ENCODE measurements at places on chromosomes 1 and 21. TPM values are rescaled to one million over a fixed set of nuclear protein-coding genes. Genes with fewer than 3 reads are reported as not detected.

Gene TMEM82
- total RNA-seq = not detected

Gene GPA33
- total RNA-seq = 0.12 TPM

DNA sequence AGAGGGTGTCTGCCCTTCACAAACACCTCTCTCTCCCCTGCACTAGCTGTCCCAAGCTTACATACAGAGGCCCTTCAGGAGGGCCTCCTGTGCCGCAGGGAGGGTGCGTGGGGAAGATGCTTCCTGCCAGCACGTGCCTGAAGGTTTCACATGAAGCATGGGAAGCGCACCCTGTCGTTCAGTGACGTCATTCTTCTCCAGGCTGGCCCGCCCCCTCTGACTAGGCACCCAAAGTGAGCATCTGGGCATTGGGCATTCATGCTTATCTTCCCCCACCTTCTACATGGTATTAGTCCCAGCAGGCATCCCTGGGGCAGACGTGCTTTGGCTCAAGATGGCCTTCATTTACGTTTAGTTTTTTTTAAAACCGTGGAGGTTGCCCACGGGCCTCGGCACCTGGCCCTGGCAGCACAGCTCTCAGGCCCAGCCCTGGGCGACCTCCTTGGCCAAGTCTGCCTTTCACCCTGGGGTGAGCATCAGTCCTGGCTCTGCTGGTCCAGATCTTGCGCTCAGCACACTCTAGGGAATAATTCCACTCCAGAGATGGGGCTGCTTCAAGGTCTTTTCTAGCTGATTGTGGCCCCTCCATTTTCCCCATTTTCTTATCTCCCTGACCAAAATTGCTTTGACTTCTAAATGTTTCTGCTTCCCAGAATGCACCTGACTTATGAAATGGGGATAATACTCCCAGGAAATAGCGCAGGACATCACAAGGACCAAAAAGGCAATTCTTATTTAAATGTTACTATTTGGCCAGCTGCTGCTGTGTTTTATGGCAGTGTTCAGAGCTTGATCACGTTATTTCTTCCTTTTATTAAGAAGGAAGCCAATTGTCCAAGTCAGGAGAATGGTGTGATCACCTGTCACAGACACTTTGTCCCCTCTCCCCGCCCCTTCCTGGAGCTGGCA is 6.1 kb downstream of the NPPA start:
- peaks cover 13% of the 10 kb centered on the region for H3K4me1 ChIP-seq
- H3K4me3 ChIP-seq = no peak overlapping the region
- peak overlapping the region; percentile 23 for H3K27ac ChIP-seq
- peaks cover 70% of the 10 kb centered on the region for H3K36me3 ChIP-seq
- no peaks in the 10 kb centered on the region for H3K27me3 ChIP-seq

DNA sequence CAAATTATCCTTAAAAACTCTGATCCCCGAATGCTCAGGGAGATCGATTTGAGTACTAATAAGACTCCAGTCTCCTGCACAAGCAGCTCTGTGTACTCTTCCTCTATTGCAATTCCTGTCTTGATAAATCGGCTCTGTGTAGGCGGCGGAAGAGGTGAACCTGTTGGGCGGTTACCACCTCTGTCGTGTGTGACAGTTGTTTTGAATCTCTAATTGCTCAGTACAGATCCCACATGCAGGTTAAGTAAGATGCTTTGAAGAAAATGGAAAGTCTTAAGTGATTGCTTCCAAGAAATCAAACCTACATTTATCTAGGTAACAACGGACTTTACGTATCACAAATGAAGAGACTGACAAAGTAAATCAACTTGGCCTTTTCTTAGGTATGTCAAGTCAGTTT is 35.5 kb downstream of the COA6 start:
- no peak overlapping the region for H3K27ac ChIP-seq
- no peaks in the 10 kb centered on the region for H3K4me1 ChIP-seq
- no peaks in the 10 kb centered on the region for H3K36me3 ChIP-seq
- no peak for DNase-seq

GRCh38 chr1:108017698-108018097 is 52.7 kb upstream of the VAV3 start:
- H3K27me3 ChIP-seq = peaks cover 11% of the 10 kb centered on the region
- H3K36me3 ChIP-seq = no peaks in the 10 kb centered on the region
- no peak overlapping the region for H3K27ac ChIP-seq
- H3K4me3 ChIP-seq = no peak overlapping the region
- H3K4me1 ChIP-seq = peaks cover 7% of the 10 kb centered on the region
- DNase-seq = no peak

- no peak overlapping the region for H3K27ac ChIP-seq
- H3K36me3 ChIP-seq = no peaks in the 10 kb centered on the region
- no peak for DNase-seq
- no peak overlapping the region for H3K4me3 ChIP-seq
- no peaks in the 10 kb centered on the region for H3K27me3 ChIP-seq
These were observed 395.2 kb upstream of the LYPLAL1 start for GRCh38 chr1:218778257-218779126.

Gene FCN3
- 22.8 TPM for total RNA-seq

Gene LCE3D
- total RNA-seq = not detected

Gene KRTAP19-3
- not detected for total RNA-seq

Gene CAPN8
- not detected for total RNA-seq

DNA sequence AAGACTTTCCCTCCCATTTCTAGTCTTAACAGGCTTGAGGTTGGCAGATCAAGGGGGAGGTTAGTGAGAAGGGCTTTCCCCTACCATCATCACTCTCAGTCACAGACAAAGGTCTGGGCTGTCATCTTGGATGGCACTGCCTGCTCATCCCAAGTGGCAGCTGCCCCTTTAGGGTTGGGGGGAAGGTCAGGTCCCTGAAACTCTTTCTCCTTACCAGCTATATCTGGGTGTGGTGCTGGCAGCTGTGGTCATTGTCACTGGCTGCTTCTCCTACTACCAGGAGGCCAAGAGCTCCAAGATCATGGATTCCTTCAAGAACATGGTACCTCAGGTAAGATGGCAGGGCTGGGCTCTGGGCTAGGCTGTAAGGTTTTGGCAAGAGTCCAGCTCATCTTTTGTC is 8.2 kb downstream of the ATP1A2 start:
- no peak for DNase-seq
- H3K27me3 ChIP-seq = no peaks in the 10 kb centered on the region
- H3K27ac ChIP-seq = no peak overlapping the region
- H3K4me1 ChIP-seq = peaks cover 6% of the 10 kb centered on the region
- H3K36me3 ChIP-seq = no peaks in the 10 kb centered on the region
- H3K4me3 ChIP-seq = no peak overlapping the region

Gene MFAP2
- 16.7 TPM for total RNA-seq

Gene ST6GALNAC5
- total RNA-seq = 45.2 TPM

DNA sequence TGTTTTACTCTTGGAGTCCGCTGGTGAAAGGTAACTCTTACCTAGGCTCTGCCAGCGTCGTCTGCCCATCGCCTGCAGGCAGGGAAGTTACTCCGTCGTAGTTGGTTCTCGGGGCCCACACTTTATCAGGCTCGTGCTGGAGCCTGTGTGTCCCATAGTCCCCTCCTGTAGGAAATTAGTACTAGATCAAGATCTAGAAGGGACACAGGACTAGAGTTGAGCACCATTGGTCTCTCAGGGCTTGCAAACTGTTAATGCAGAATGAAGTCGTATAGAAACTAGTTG is 940 bp downstream of the SRRM1 start:
- H3K27ac ChIP-seq = peak overlapping the region; percentile 93
- H3K27me3 ChIP-seq = no peaks in the 10 kb centered on the region
- peak overlapping the region; percentile 98 for H3K4me3 ChIP-seq

- no peaks in the 10 kb centered on the region for H3K36me3 ChIP-seq
- no peak for DNase-seq
- no peak overlapping the region for H3K4me3 ChIP-seq
- no peaks in the 10 kb centered on the region for H3K4me1 ChIP-seq
These were observed 9.4 kb downstream of the CORT start for GRCh38 chr1:10459184-10459583.

DNA sequence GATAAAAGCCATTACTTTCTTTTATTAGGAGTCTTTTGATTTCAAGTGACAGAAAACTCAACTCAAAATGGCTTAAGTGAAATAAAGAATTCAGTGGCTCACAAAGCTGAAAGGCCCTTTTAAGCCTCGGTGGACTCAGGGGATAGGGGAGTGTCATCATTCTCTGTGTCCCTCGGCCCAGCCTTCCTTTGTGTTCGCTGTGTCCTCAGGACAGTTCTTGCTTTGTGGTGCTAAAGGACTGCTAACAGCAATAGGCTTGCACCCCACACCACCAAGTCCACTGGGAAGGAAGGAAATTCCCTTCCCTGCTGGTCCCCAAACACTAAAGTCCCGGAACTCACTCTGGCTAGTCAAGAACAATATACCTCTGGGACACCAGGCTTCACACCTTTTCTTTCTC is 129.2 kb downstream of the NTPCR start:
- H3K36me3 ChIP-seq = no peaks in the 10 kb centered on the region
- no peak overlapping the region for H3K27ac ChIP-seq
- no peak overlapping the region for H3K4me3 ChIP-seq
- peaks cover 5% of the 10 kb centered on the region for H3K4me1 ChIP-seq

Gene NTRK1
- total RNA-seq = 0.26 TPM

DNA sequence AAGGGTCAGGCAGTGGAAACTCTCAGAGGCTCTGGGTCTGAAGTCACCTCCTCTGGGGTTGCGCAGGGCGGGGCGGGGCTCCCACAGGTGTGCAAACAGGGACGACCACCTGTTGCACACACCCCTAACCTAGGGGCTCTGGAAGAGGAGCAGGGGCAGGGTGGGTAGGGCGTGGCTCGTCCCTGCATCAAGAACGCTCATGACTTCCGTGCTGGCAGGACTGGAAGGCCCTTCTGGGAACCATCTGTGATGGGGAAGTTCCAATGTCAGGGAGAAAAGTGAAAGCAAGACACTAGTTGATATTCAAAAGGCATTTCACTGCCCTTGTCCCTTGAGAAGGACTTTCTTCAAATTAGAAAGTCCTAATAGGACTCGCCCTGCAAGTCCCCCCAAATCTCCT is 22.1 kb upstream of the CLSTN1 start:
- H3K4me3 ChIP-seq = no peak overlapping the region
- no peaks in the 10 kb centered on the region for H3K27me3 ChIP-seq
- peaks cover 8% of the 10 kb centered on the region for H3K4me1 ChIP-seq
- DNase-seq = no peak
- no peak overlapping the region for H3K27ac ChIP-seq

- H3K36me3 ChIP-seq = no peaks in the 10 kb centered on the region
- H3K27ac ChIP-seq = peak overlapping the region; percentile 53
These were observed 4.7 kb downstream of the SORT1 start for GRCh38 chr1:109392788-109393616.

GRCh38 chr1:5747426-5748285 is 244.6 kb downstream of the NPHP4 start:
- H3K36me3 ChIP-seq = no peaks in the 10 kb centered on the region
- no peak overlapping the region for H3K4me3 ChIP-seq
- no peaks in the 10 kb centered on the region for H3K4me1 ChIP-seq
- peaks cover 16% of the 10 kb centered on the region for H3K27me3 ChIP-seq

Gene TACSTD2
- 0.92 TPM for total RNA-seq

Gene SYCP1
- total RNA-seq = 0.22 TPM

Gene KANK4
- not detected for total RNA-seq

DNA sequence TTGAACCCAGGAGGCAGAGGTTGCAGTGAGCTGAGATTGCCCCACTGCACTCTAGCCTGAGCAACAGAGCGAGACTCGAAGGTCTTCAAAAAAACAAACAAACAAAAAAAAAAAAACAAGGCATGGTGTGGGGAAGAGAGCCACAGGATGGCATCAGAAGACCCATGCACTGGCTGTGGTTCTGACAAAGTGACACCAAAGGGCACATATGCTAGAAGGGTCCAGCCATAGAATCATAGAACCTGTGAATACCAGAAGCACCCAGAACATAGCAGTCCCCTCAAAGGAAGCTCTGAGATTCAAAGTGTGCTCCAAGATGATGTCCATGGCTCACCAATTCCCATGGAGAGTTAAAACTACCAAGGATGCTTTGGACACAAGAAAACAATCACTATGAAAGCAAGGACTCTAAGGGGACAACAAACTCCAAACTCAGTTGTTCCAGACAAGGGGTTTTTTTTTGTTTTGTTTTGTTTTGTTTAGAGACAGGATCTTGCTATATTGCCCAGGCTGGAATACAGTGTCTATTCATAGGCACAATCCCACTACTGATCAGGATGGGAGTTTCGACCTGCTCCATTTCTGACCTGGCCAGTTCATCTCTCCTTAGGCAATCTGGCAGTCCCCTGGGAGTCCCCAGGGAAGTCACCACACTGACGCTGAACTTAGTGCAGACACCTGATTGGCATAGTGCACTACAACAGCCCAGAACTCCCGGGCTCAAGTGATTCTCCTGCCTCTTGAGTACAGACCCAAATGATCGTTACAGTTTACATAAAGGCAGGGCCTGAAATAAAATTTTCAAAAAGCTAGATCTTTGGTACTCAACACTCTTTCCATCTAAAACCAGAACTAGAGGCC is 56.4 kb downstream of the TGFBR3 start:
- no peak for DNase-seq
- H3K27me3 ChIP-seq = no peaks in the 10 kb centered on the region
- no peaks in the 10 kb centered on the region for H3K36me3 ChIP-seq
- H3K4me1 ChIP-seq = peaks cover 29% of the 10 kb centered on the region

GRCh38 chr1:26358411-26359384 is 4.8 kb upstream of the CRYBG2 start:
- H3K36me3 ChIP-seq = no peaks in the 10 kb centered on the region
- no peaks in the 10 kb centered on the region for H3K4me1 ChIP-seq
- H3K4me3 ChIP-seq = no peak overlapping the region
- peaks cover 52% of the 10 kb centered on the region for H3K27me3 ChIP-seq
- no peak for DNase-seq

Gene OR10J1
- total RNA-seq = not detected

- DNase-seq = no peak
- H3K27ac ChIP-seq = no peak overlapping the region
- no peak overlapping the region for H3K4me3 ChIP-seq
- H3K36me3 ChIP-seq = no peaks in the 10 kb centered on the region
- H3K4me1 ChIP-seq = no peaks in the 10 kb centered on the region
These were observed 155.8 kb downstream of the TRABD2B start for GRCh38 chr1:47841356-47841755.

- no peak overlapping the region for H3K4me3 ChIP-seq
- no peak overlapping the region for H3K27ac ChIP-seq
These were observed 116.6 kb downstream of the ATG4C start for GRCh38 chr1:62900566-62900965.

- no peak within 1 kb of the TSS for H3K4me3 ChIP-seq
- peaks cover 5% of the 10 kb centered on the region for H3K4me1 ChIP-seq
- peak within 1 kb of the TSS; percentile 86 for H3K27ac ChIP-seq
- peak; percentile 78 for DNase-seq
These were observed at the start of gene MRAP for GRCh38 chr21:32298658-32299081. Gene MRAP, plus strand, starts transcription at chr21:32298855. Its CDS starts 117 bp downstream, at chr21:32298972.

GRCh38 chr1:177133977-177134538 is 30.5 kb downstream of the ASTN1 start:
- no peak for DNase-seq
- no peaks in the 10 kb centered on the region for H3K27me3 ChIP-seq
- no peak overlapping the region for H3K27ac ChIP-seq
- no peak overlapping the region for H3K4me3 ChIP-seq

DNA sequence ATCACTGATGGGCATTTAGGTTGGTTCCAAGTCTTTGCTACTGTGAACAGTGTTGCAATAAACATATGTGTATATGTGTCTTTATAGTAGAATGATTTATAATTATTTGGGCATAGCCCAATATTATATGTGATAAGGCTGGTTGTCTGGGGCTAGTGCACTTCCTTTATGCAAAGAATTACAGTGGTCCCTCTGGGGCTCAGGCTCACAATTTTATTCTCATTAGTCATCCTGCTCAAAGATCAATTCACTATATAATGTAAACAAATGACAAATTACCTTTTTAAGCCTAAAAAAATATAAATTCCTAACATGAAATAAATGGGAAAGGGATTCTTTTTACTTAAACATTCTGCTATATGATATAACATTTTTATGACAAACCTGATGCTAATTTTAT is 5.0 kb downstream of the PLPPR4 start:
- no peak for DNase-seq
- H3K4me1 ChIP-seq = no peaks in the 10 kb centered on the region
- peaks cover 4% of the 10 kb centered on the region for H3K27me3 ChIP-seq
- no peaks in the 10 kb centered on the region for H3K36me3 ChIP-seq
- H3K4me3 ChIP-seq = no peak overlapping the region
